ENCODE measurements at places on chromosomes 4 and X. TPM values are rescaled to one million over a fixed set of nuclear protein-coding genes. Genes with fewer than 3 reads are reported as not detected.

CASP3 gene
- 44.8 TPM for total RNA-seq

TRPC3 gene
- total RNA-seq = not detected

RHOXF2B gene
- not detected for total RNA-seq

WDR45 gene
- total RNA-seq = 54.9 TPM

AKAP4 gene
- total RNA-seq = not detected

EREG gene
- total RNA-seq = 0.14 TPM

NUP62CL gene
- not detected for total RNA-seq

DNA sequence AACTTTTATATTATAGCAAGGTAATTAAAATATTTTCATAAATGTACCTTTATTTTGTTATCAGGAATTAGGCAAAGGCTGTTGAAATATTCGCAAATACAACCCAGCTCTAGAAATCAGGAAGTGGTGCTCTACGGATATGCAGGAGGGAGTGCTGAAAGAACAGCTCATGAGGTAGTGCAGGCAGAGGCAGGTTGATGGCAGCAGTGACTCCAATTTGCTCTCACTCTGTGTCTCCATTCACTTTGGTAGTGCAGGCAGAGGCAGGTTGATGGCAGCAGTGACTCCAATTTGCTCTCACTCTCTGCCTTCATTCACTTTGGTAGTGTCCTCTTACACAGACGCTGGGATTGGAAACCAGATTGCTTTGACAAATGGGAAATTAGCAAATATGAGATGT, 277.9 kb downstream of the TRIML1 start:
- H3K27me3 ChIP-seq = no peaks in the 10 kb centered on the region
- no peak overlapping the region for H3K4me3 ChIP-seq
- H3K4me1 ChIP-seq = no peaks in the 10 kb centered on the region

GRCh38 chrX:20140420-20140819, 1.2 kb downstream of the EIF1AX start:
- H3K27me3 ChIP-seq = no peaks in the 10 kb centered on the region
- H3K4me1 ChIP-seq = peaks cover 12% of the 10 kb centered on the region
- H3K36me3 ChIP-seq = peaks cover 22% of the 10 kb centered on the region
- H3K4me3 ChIP-seq = peak overlapping the region; percentile 87

DNA sequence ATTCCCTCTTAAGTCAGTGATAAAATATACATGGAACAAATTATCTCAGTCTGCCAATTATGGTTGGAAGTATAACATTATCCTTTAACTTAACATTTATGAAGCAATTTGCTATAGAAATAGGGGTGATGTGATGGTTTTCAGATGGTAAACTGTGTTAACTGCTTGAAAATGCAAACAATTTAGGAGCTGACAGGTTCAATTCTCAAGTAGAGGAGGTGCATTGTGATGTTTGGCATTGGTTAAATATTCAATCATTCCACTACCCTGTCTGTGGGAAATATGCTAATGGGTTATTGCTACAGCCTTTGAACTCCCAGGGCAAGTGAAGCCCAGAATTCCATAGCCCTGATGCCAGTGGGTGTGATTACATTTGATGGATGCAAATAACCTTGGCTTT, 243.4 kb upstream of the GK2 start:
- H3K4me1 ChIP-seq = peaks cover 24% of the 10 kb centered on the region
- peak overlapping the region; percentile 72 for H3K27ac ChIP-seq
- no peak overlapping the region for H3K4me3 ChIP-seq
- peak; percentile 71 for DNase-seq

- no peaks in the 10 kb centered on the region for H3K4me1 ChIP-seq
- no peak overlapping the region for H3K4me3 ChIP-seq
- DNase-seq = no peak
- H3K27ac ChIP-seq = no peak overlapping the region
- no peaks in the 10 kb centered on the region for H3K27me3 ChIP-seq
- H3K36me3 ChIP-seq = no peaks in the 10 kb centered on the region
Measured at GRCh38 chrX:88908056-88908455, 161.0 kb downstream of the CPXCR1 start.

DNA sequence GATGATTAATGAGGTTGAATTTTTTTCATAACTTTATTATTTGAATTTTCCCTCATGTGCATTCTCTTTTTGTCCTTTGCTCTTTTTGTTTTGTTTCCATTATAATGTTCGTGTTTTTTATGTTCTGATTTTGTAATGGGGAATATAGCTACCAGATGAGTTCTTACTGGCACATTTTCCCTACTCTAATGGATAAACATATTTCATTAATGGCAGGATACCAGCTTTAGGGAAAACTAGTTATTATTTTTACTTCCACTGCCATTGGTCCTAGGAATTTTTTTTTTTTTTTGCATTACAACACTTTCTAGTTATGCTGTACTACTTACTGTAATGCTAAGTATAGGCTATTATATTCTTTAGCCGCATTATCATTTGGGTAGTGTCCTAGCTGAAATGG, 286.3 kb downstream of the SPRY1 start:
- no peak for DNase-seq
- H3K36me3 ChIP-seq = no peaks in the 10 kb centered on the region
- no peaks in the 10 kb centered on the region for H3K27me3 ChIP-seq
- H3K27ac ChIP-seq = no peak overlapping the region
- H3K4me1 ChIP-seq = no peaks in the 10 kb centered on the region

DNA sequence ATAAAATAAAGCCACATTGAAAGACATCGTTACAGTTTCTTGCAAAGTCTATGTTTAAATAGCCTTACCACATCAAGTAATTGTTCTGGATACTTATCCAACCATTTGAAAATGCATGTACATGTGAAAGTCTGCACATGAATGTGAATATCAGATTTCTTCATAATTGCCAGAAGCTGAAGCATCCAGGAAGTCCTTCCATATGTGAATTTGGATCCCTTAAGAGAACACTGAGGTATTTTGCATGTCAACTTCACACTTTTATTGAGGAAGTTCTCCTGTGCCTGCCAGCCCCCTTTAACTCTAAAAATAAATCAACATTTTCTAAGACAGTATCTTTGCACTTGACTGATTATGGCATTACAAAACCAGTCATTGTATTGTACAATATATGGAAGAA, 1103.5 kb upstream of the ADGRL3 start:
- H3K4me1 ChIP-seq = no peaks in the 10 kb centered on the region
- no peak for DNase-seq
- no peaks in the 10 kb centered on the region for H3K36me3 ChIP-seq
- H3K27ac ChIP-seq = no peak overlapping the region
- no peak overlapping the region for H3K4me3 ChIP-seq

DNA sequence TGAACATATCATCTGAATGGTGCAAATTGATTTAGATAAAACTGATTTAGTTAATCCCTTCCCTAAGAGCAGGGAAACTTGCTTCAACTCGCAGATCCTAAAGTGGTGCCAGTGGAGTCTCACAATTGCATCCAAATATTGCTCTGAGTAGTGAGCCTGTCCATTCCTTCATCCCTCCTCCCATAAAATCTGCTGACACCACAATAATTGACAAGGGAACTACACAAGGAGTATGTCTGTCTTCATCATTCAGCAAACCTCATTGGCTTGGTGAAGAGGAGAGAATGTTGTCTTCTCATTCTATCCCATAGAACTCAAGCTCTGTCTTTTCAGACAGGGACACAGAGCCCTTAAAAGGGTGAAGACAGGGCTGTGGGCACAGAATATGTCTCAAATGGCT, 4.2 kb downstream of the MID2 start:
- DNase-seq = no peak
- H3K4me3 ChIP-seq = no peak overlapping the region
- H3K4me1 ChIP-seq = peaks cover 4% of the 10 kb centered on the region
- no peak overlapping the region for H3K27ac ChIP-seq
- H3K27me3 ChIP-seq = no peaks in the 10 kb centered on the region
- no peaks in the 10 kb centered on the region for H3K36me3 ChIP-seq

- H3K27me3 ChIP-seq = no peaks in the 10 kb centered on the region
- no peak overlapping the region for H3K4me3 ChIP-seq
- no peaks in the 10 kb centered on the region for H3K36me3 ChIP-seq
Measured at GRCh38 chrX:123648028-123648810, 84.6 kb downstream of the THOC2 start.

DNA sequence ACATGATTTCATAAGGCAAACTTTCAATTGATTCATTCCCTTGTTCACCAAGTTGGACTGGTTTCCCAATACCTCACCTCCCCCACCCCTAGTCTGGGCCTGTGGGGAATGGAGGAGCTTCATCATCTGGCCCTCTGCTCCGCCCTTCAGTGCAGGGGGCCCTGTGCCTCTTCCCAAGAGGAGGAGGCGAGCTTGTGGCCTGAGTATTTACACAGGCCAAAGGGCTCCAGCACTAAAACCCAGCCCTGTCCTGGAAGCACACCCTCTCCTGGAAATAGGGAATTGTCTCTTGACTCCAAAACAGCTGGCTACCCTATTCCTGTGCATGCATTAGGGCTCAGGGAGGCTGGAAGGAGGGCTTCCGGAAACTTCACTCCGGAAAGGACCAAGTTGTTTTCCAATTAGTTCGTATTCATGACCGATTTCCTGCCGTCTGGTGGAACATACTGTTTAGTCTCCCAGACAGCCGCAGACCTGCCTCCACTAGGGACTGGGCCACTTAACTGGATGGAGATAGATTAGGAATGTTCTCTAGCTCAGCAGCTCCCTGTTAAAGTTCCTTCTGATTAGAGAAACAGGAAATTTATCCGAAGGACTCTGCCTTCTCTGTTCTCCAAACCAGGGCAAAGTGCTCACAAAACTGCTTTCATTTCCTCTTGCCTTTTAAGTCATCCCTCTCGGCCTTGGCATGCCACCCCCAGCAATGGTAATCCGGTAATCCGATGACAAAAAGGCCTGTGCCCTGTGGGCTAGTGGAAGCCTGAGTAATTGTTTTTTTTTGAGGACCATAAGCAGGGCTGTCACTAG, 5.8 kb downstream of the SRPX2 start:
- no peaks in the 10 kb centered on the region for H3K27me3 ChIP-seq
- H3K4me3 ChIP-seq = peak overlapping the region; percentile 17
- peak overlapping the region; percentile 95 for H3K27ac ChIP-seq
- H3K36me3 ChIP-seq = no peaks in the 10 kb centered on the region

GRCh38 chr4:150849016-150849415, 166.1 kb downstream of the LRBA start:
- H3K4me1 ChIP-seq = no peaks in the 10 kb centered on the region
- H3K27ac ChIP-seq = no peak overlapping the region
- peaks cover 6% of the 10 kb centered on the region for H3K36me3 ChIP-seq
- no peak overlapping the region for H3K4me3 ChIP-seq

DNA sequence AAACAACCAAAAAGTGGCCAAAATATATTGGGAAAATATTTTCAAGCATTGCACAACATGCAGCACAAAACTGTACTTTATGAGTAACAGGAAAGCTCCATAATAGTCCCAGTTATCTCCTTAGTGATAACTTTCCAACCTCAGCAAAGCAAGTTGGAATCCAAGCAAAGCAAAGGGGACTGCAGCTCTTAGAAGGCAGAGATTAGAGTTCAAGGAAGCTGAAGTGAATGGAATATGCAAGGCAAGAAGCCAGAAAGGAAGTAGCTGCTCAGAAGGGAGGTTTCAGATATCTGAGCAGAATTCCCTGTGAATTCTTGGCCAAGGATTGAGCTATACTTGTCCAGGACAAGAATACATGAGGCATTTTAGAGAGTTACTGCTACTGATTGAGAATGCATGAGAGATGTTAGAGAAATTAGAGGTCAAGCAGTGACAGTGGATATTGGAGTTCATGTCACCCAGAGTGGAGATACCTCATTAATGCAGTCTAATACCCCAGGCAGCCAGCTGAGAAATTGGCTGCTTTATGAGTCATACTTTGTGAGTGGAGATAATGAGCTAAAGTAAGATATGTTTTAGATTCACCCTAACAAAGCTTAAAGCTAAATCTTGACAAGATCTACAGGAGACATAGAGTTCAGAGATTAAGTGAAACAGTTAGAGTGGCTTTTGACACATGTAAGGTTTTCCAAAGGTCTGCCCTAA, 102.8 kb downstream of the INPP4B start:
- peaks cover 7% of the 10 kb centered on the region for H3K4me1 ChIP-seq
- no peak overlapping the region for H3K4me3 ChIP-seq
- H3K27me3 ChIP-seq = no peaks in the 10 kb centered on the region
- H3K27ac ChIP-seq = no peak overlapping the region
- DNase-seq = peak; percentile 81

DNA sequence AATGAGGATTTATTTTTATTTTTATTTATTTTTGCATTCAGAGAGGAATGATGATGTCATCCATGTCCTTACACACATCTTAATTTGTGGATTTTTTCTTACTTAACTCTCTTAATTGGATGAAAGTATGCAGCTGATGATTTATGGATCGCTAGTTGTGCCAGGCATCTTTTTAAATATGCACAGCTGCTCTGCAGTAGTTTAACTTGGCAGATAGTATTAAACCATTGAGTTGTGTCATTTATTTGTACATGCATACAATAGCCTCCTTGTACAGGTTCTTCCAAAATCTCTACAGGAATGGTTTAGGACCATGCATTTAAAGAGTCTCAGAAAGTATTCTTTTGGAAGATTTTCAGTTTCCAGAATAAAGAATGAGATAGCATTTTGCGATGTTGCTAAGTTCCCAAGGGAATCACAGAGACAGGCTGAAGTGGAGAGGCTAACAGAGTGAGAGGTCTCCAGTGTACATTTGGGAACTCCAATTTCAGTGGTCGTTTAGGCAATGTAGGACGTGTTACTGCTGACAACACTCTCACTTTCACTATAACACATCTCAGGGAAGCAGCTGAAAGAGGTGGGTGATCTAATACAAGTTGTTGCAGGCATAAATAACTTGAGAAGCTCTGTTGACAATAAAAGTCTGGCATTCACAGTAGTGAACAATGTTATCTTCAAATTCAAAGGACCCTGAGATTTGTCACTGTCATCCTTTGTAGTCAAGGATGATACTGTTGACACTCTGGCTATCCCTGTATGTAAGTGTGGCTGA, 49.9 kb upstream of the SCRG1 start:
- H3K36me3 ChIP-seq = no peaks in the 10 kb centered on the region
- peak; percentile 82 for DNase-seq
- no peak overlapping the region for H3K27ac ChIP-seq
- peaks cover 2% of the 10 kb centered on the region for H3K4me1 ChIP-seq
- H3K27me3 ChIP-seq = no peaks in the 10 kb centered on the region
- no peak overlapping the region for H3K4me3 ChIP-seq

DNA sequence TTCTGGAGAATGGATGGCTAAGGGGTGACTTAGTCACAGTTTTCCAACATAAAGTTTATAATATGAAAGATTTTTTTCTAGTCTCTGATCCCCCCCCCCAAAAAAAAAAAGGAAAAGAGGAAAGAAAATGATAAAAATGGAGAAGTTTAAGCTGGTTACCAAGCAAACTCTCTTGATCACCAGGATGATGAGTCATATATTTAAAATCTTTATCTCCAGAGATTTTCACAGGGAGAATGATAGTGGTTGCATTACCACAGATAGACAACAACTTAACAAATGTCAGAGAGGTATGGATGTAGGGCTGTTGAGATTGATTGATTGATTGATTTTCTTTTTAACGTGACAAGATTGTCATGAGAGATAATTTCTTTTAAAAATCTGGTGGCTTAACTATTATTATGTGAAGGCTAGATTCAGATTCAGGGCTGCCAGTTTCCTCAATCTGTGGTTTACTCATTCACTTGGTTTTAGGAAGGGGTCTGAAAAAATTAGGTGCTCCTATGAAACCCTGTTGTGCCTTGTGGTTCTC, 13.3 kb upstream of the TEX13C start:
- no peaks in the 10 kb centered on the region for H3K36me3 ChIP-seq
- H3K4me1 ChIP-seq = no peaks in the 10 kb centered on the region
- H3K4me3 ChIP-seq = no peak overlapping the region
- no peak for DNase-seq

Measured in astrocyte (in vitro differentiated cells and primary cell).